Skin of body (tissue), 3 donors: ENCODE measurements at places on chromosomes 6 and 20. TPM values are rescaled to one million over a fixed set of nuclear protein-coding genes. Genes with fewer than 3 reads are reported as not detected.

Gene EFCAB8
- not detected for total RNA-seq

Gene AGER
- total RNA-seq = 2.7 TPM

Gene CST2
- total RNA-seq = not detected

Gene WASF1
- total RNA-seq = 7.1 TPM

Gene PGBD1
- total RNA-seq = 3.0 TPM

Gene PEX7
- 6.8 TPM for total RNA-seq

Gene AGPAT4
- total RNA-seq = 17.2 TPM

Gene APOM
- 1.2 TPM for total RNA-seq
